T follicular helper cell (primary cell): ENCODE measurements at places on chromosomes 4 and X.

DNA sequence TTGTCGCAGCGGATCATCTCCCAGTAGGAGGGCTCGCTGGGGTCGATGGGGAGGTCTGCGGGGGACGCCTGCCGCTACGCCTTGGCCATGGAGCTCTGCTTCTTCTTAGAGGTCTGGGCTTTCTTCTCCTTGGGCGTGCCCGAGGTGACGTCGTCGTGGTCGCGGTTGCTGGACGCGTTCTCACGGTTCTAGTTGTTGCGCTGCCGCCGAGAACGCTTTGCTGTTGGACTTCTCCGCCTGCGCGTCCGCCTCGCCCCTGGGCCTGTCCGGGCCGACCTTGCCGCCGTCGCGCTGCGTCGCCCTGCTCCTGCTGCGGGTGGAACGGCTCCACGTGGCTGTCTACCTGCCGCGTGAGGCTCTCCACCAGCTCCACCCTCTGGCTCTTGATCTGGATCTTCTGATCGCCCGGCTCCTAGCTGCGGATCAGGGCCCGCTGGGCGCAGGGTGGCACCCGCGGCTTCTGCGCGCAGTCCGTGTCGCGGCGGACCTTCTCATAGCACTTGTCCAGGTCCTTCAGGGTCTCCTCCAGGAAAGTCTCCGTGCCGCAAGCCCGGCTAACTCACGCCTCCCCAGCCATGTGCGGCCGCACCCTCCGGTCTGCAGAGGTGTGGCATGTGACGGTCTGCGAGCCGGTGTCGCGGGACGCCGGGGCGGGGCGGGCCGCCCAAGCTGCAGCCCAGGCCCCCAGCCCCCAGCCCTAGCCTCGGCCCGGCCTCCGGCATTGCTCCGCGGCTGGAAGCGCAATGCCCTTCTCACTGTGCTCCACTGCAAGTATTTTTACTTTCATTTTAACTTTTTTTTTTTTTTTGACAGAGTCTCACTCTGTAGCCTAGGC is 40.5 kb upstream of the OGT start:
- peak; percentile 10 for DNase-seq

- DNase-seq: no peak
Measured at GRCh38 chr4:128846063-128846462, 36.6 kb downstream of the JADE1 start.

DNA sequence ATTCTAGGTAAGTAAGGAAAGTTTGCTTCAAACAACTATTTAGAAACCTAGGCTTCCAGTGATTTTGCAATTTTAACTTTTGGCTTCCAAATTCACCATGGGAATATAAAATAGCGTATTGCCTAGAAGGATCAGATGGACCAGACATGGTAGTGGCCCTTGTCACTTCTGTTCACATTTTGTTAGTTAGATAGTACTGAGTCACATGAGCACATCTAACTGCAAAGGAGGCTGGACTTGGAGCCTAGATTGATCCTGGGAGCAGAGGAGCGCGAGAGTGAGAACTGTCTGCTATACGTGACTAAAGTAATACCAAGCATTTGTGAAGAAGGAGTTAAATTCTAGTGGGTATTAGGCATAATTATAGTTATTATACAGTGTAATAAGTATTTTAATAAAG is 102.4 kb downstream of the ARHGAP24 start:
- DNase-seq: no peak

DNA sequence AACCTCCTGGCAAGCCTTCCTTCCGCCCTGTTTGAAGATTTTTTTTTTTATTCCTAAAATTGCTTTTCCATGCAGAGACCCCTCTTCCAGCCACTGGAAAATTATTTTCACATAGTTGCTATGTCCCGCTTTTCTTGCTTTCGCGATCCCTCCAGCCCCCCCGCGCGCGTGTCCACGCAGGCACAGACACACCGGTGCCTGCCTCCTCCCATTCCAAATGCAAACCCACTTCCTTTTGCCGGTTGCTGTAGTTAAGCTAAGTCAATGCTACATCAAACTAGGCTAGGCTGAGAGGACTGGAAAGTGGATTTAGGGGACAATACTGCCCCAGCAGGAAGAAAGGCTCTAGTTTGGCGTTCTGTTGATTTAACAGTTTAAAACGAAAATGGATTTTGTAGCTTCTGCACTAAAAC is 111.0 kb downstream of the DHX15 start:
- no peak for DNase-seq

DNA sequence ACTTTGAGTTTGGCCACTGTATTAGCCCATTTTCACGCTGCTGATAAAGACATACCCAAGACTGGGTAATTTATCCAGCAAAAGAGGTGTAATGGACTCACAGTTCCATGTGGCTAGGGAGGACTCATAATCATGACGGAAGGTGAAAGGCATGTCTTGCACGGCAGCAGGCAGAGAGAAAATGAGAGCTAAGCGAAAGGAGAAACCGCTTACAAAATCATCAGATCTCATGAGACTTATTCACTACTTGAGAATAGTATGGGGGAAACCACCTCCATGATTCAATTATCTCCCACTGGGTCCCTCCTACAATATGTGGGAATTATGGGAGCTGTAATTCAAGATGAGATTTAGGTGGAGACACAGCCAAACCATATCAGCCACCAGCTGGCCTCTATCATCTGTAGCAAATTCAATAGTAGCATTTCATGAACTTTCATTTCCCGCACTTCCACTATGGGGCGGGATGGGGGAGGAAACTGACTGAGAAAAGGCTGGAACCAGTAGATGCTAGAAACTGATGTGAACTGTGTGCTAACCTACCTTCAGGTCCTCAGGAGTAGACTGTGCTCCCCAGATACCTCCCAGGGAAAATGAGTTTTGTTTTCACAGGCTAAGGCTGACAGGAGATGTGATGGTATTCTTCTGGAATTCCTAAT is 35.3 kb upstream of the LGI2 start:
- no peak for DNase-seq

DNA sequence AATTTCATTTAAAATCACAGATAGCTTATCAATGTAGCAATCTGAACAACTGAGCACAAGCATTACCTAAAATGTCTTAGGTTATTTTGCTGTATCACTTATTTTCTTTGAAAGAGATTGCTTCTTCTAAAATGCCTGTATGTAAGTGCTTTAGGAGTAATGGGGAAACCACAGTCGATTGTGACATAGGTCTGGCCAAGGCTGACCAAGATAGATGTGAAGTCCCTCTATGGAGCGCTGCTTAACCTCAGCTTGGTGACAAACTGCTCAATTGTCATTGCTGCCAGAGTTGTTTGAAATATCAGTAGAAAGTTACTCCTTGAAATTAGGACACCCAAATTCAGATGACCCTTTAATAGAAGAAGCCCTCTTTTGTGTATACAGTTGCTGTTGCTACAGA is 401.9 kb upstream of the NDST4 start:
- DNase-seq: no peak

GRCh38 chr4:4333265-4333706 is 43.2 kb downstream of the ZBTB49 start:
- DNase-seq: no peak

DNA sequence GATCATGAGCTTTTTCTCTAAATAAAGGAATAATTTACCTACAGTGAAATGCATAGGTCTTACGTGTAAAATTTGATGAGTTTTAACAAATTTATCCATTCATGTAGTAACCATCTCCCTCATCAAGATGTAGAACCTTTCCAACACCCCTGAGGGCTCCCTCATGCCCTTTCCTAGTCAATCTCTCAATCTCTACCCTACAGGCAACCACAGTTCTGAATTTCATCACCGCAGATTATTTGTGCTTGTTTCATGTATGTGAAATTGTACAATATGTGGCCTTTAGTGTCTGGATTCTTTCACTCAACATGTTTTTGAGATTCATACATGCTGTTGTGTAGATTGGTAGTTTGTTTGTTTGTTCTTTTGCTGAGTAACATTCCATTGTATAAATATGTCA is 2.1 kb downstream of the VGLL1 start:
- no peak for DNase-seq

DNA sequence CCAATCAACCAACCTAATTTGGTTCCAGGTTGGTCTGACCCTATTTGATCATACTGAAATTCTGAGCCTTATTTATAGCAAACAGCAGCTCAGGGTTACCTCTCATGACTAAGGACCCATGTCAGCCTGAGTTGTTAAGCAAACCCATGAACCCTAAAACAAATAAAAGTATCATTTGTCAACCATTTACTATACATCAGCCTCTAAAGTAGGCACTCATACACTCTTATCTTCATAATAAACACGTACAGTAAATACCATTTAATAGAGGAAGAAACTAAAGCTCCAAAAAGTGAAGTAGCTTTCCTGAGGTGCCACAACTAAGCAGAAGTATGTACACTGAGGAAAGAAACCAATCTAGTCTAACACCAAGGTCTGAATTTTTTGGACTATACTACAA is 25.2 kb downstream of the MANBA start:
- no peak for DNase-seq

DNA sequence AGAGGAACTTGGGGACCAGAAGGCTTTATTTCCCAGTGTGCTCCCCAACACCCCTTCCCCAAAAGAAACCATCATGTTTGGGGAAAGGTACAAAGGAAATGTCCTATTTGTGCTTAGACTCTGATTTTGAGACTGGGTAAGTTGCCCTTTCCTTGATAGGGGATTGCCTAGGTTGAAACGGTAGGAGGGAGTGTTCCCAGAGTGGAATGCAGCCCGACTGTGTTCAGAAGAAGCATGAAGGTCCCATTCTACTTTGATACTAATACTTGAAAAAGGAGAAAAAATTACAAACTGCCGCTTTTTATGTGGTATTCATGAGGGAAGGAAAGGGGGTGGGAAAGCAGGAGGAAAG is 32.4 kb upstream of the TMEM131L start:
- no peak for DNase-seq

GRCh38 chrX:132384301-132384700 is 104.5 kb downstream of the MBNL3 start:
- no peak for DNase-seq
